ENCODE measurements at places on chromosomes 5 and 9.

DNA sequence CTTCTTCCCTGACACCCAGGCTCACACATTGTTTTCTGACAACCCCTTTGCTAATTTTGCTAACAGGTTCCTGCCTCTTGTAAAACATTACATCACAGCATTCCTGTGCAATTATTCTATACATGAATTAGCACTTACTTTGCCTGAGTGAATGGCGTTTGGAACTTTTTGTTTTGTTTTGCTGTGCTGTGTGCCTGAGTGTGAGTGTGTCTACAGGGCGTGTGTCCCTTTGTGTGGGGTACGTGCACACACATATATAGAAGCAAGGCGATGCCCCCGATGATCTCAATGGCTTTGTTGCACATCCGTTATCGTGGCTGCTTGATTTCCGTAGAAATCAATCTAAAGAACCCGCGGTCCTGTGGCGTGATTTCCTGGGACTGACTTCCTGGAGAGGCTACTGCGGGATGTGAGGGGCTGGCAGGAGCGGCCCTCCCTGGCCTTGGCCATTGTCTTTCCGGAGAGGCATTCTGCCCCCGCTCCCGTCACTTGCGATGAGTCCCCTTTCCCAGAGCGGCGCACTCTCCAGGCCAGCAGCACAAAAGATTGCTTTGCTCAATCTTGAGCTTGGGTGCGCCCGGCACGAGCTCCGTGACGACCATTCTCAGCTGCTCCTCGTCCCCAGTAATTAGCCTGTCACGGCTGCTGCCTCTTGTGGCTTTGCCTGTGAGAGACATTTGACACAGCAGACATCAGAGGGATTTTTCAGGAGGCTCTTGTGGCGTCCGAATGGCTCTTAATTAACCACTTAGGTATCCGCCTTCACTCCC is 398.1 kb upstream of the IRX1 start:
- no peak for DNase-seq

DNA sequence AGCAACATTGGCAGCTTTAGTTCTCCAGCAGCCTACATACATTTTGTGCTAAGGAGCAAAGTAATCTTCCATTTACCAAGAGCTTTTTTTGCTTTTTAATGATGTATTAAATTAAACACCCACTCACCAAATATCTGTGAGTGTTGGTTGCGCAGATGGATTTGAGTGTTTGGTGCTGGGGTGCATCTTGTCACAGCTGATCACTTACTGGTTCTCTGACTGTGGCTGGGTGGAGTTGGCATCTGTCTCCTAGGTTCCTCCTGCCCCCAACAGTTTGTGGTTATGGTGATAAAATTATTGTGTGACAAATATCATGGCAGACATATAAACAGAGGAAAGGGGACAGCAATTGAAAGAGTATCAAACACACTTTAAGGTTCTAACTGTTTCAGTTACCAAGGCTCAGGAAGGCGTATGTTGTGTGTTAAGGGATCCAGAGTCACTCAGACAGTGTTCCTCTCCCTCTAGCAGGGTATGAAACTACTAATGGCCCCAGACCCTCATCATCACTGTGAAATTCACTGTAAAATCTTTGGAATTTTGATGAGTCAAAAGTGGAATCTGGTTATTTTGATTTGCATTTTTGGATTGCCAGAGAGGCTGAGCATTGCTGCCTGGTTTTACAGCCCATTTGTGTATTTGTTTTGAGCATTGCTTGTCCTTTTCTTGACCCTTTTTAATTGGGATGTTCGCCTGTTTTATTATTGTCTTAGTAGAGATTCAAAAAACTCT is 81.7 kb downstream of the PDE8B start:
- no peak for DNase-seq

DNA sequence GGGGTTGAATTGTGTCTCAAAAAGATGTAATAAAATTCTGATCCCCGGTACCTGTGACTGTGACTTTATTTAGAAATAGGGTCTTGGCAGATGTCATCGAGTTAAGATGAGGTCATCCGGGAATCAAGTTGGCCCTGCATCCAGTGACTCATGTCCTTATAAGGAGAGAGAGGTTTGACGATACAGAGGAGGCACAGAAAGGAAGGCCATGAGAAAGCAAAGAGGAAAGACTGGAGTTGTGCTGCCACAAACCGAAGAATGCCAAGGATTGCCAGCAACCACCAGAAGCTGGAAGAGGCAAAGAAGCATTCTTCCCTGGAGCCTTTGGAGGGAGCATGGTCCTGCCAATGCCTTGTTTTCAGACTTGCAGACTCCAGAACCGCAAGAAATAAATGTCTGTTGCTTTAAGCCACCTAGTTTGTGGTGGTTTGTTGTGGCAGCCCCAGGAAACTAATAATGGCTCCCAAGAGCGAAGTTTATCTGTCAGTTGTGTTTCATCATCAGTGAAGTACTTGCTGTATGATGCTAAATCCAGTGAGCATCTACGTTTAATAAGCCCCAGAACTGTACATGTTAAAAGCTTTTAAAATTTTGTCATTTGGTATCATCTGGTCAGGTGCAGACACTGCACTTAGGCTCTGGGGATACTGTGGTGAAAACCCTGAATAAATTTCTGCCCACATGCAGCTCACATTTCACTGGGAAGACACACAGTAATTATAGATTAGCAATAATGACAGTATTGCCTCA is 114.8 kb downstream of the TLE4 start:
- DNase-seq: no peak

- DNase-seq: no peak
Observed at GRCh38 chr5:161850491-161850890, 2.6 kb downstream of the GABRA1 start.

DNA sequence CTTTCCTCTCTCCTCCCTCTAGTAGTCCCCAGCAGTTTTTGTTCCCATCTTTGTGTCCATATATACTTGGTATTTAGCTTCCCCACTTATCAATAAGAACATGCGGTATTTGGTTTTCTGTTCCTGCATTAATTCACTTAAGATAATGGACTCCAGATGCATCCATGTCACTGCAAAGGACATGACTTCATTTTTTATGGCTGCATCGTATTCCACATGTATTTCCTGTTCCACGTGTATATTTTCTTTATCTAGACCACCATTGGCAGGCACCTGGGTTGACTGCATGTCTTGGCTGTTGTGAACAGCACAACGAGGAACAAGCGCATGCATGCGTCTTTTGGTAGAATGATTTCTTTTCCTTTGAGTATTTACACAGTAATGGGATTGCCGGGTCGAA is 6.2 kb downstream of the ZNF79 start:
- DNase-seq: no peak

- no peak for DNase-seq
Observed at GRCh38 chr5:113053511-113053995, 77.0 kb downstream of the DCP2 start.

GRCh38 chr9:77020413-77021290 is 1.2 kb downstream of the FOXB2 start:
- no peak for DNase-seq

DNA sequence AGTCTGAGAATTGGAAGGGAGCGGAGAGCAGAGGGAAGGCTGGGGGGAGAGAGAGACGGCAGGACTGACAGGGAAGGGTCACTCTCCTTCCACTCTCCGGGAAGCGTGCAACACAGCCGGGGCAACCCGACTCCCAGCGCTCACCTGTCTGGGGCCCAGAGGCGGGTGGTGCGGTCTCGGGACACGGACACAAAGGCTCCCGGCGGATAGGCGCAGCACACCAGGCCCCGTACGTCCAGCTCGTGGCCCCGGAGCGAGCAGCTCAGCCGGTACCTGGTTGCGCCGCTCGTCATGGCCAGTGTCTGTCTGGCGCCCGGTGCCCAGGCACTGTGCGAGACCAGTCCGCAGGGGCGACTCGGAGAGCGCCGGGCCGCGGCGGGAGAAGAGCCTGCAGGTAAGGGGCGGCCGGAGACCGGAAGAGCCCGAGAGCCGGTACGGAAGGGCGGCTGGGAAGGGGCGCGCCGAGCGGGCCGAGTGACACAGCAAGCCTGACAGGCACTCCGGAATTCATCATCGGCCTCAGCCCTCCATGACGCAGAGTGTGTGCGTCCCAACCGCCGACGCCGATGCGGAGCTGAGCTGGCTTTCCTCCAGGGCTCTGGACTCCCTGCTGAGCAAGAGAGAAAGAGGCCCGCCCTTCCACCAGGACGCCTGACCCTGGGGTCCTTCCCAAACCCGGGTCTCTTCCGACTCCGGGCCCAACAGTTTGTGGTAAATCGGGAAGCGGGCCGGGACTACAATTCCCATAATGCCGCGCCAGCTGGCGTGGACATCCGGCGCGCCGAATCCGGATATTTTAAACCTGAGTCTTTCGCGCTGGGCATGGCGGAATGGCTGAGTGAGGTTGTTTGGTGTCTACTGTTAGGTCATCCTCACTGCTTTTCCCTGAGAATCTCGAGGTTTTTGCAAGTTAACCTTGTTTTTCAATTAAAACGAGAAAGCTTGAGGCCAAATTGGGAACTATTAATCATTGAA is at the start of gene PLAA:
PLAA (minus strand) TSS at position 490 of the 975 bp plus-strand sequence; CDS start at position 293, 197 bp downstream.
- DNase-seq: peak; percentile 74

- DNase-seq: no peak
Observed at GRCh38 chr9:110125763-110126351, 82.1 kb downstream of the C9orf152 start.

DNA sequence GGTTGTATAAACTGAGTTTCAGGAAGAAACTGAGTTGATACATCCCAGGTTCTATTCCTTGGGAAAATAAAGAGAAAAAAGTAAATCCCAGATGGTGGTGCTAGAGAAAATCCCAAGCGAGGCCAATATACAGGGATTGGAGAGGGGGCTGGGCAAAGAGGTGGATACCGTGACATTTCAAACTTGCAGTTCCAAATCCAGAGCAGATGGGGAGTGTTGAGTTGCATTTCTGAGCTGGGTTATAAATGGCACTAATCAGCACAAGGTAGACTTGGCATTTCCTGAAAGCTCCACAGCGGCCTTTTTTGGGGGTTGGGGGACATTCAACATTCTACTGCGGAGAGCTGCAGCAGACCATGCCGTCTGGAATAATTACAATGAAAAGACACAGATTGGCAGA is 224.4 kb downstream of the NXNL2 start:
- no peak for DNase-seq

- no peak for DNase-seq
Observed at GRCh38 chr5:3596261-3596825, 711 bp downstream of the IRX1 start.

DNA sequence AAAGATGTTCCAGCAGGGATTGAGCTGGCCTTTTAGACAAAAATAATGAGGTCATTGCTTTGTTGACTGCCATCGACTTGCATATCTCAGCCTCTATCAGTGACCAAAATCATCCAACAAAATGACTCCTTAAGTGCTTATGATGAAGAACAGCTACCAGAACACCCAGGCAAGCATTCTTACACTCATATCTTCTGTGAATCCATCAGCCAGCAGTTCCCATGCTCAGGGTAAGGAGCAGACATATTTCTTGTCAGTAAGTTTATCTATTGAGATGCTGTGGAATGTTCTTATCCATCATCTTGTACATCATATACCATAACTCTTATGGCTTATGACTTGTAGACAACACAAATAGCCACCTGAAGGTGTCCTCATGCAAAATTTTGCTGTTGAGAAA is 20.2 kb upstream of the SPDL1 start:
- DNase-seq: no peak

DNA sequence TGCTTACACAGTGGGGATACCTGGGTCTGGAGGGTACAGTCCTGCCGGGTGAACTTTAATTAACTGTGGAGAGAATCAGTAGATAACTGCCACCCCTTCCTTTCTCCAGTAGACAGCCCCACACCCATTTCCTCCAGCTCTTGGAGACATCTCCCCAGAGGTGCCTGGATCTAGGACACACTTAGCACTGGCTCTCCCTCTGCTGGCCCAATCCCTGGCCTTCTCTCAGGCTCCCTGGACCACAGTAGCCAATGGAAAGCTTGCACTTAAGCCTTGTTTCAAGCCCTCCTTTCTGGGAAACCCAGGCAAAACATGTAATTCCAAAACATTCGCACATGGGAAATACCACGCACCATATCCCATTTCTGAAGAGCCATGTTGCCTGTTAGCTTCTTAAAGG is 169.2 kb upstream of the GAS1 start:
- no peak for DNase-seq

GRCh38 chr9:125586172-125586511 is 120.9 kb downstream of the MAPKAP1 start:
- DNase-seq: no peak

DNA sequence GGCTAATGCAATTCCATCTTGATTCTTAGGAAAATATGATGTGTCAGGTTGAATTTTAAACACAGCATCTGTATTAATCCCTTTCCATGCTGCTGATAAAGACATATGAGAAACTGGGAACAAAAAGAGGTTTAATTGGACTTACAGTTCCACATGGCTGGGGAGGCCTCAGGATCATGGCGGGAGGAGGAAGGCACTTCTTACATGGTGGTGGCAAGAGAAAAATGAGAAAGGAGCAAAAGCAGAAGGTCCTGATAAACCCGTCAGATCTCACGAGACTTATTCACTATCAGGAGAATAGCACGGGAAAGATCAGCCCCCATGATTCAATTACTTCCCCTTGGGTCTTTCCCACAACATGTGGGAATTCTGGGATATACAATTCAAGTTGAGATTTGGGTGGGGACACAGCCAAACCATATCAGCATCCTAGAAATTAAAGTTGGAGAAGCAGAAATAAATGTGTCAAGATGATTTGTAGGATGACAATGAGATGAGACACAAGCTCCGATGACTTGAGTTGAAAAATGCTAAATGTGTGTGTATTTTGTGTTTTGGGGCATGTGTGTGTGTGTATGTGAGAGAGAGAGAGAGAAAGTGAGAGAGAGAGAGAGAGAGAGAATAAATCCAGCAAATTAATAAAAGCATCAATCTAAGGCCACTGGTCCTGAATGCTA is 48.5 kb upstream of the ANKRD55 start:
- DNase-seq: no peak

- no peak for DNase-seq
Observed at GRCh38 chr9:34991607-34992375, 2.2 kb downstream of the DNAJB5 start.

GRCh38 chr5:15133456-15133965 is 261.9 kb upstream of the ANKH start:
- no peak for DNase-seq

DNA sequence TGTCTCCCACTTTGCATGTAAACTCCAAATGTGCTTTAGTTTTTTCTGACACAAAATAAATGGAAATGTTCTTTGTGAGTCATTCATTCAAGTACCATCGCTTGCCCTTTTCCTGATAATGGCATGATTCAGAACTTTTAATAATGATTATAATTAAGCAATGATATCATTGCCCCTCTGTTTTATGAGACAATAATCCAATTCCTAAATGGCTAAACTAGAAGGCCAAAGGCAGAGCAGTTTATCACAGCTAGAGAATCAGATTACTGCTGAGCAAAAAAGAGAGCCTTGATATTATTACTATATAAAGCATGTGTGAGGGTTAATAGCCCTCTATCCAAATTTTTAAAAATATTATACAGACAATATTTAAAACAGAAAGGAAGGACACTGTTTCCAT is 484.2 kb upstream of the PTPRD start:
- DNase-seq: no peak
